Right hindlimb (tissue), 1 donor: ENCODE measurements at places on chromosomes 6 and 20.
A peak's percentile ranks its signal among the peaks of the same experiment; 100 is the strongest.

- peak; percentile 76 for DNase-seq
Measured at GRCh38 chr6:70282312-70282918, 20.5 kb downstream of the COL9A1 start.

GRCh38 chr6:131740161-131740560 lies 29.3 kb upstream of the CTAGE9 start:
- DNase-seq: no peak

DNA sequence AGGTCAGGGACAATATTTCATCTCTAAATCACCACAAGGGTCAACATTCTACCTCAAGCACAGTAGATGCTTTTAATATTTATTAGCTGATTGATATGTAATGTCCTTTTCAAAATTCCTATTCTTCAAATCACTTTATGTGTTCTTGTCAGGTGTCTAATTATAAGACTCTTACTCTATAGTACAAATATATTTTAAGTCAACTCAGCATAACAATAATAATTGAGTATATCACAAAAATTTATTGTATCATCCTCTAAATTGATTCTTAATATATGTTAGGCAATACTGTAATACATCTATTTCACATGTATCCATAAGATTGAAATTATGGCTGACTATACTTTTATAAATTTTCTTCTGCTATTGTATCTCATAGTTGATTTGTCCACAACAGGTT lies 423.9 kb downstream of the PKHD1 start:
- DNase-seq: no peak

DNA sequence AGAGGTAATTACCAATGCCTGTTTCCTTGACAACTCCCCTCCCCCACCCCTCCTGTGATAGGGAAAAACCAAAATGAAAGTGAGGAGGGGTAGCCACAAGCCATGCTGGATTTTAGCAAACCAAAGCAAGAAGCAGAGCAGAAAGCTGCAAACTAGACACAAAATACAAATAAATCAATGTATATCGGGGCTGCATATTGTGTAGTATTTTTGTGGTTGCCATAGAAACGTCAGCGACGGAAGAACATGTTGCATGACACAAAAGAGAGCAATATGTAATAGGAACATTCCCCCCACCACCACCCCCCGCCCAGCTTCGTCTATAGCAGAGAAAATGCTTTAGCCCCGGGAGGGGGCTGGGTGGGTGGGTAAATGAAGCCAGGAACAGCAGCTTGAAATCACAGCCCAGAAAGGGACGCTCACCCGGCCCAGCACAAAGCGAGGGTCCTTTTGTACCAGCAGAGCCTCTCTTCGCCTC lies 548 bp downstream of the AGPAT4 start:
- DNase-seq: peak; percentile 81

GRCh38 chr6:104414723-104415122 lies 445.0 kb downstream of the HACE1 start:
- no peak for DNase-seq

GRCh38 chr6:149231778-149232177 lies 85.7 kb upstream of the TAB2 start:
- DNase-seq: no peak

GRCh38 chr6:137467211-137467610 lies 27.0 kb downstream of the OLIG3 start:
- DNase-seq: no peak

DNA sequence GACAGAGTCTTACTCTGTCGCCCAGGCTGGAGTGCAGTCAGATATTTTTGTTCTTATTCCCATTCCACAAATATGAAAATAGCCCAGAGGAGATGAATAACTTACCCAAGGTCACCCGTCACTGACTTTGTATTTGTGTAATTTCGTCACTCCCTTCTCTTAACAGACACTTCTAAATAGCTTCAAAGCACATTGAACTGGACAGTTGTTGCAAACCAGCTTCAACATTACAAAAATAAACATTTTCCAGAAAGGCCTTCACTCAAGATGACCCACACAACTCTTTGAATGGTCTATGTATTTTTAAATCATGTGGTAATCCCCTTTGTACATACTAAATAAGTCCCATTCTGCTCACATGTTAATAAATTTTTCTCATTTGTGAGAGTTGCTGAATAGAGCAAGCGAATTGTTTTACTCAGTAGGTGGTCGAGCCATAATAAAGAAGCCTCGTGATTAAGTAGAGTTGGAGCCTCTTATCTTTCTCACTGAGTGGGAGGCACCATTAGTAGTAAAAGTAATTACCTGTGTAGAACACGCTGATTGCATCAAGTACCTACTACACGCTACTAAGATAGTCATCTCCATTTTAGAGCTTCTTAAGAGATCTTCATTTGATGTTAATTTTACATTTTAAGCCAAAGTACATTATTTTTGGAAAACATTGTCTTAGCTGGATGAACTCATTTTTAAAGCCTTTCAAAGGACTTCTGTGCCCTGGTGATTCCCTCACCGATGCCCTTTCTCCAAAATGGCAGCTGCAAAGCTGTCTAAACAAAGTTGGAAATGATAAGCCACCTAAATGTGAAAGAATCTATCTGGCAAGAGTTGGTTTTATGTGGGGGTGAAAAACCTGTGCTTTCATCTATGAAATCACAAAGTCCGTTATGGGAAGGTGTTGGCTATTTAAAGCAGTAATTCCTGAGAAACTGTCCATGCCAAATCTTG lies 110.0 kb downstream of the TSHZ2 start:
- no peak for DNase-seq

GRCh38 chr20:1524004-1524403 lies 32.8 kb upstream of the SIRPB2 start:
- no peak for DNase-seq

GRCh38 chr20:47796971-47797370 lies 11.7 kb upstream of the SULF2 start:
- DNase-seq: no peak

DNA sequence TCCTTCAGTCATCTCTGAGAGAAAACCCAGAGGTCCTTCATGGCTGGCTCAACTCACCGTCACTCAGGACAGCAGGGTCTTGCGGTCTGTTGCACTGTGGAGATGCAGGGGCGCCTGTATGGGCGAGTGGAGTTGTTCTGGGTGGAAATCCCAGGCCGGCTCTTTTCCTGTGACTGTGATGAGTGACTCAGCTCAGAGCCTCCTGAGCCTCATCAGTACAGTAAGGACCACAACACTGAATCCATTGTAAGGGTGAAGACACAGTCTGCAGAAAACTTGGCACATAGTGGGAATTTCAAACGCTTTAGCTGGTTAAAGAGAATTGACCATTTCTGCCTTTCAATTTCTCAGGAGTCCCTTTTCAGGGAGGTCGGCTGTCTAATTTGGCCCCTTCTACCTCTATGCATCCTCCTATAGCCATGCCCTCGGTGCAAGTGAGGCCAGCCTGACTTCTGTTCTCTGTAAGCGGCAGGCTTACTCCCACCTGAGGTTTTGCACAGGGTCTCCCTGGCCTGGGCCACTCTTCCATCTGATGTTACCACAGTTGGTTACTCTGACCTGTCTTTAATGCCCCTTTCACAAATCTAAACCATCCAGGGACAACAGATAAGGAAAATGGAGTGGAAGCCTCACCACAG lies 35.5 kb upstream of the TBXT start:
- no peak for DNase-seq

DNA sequence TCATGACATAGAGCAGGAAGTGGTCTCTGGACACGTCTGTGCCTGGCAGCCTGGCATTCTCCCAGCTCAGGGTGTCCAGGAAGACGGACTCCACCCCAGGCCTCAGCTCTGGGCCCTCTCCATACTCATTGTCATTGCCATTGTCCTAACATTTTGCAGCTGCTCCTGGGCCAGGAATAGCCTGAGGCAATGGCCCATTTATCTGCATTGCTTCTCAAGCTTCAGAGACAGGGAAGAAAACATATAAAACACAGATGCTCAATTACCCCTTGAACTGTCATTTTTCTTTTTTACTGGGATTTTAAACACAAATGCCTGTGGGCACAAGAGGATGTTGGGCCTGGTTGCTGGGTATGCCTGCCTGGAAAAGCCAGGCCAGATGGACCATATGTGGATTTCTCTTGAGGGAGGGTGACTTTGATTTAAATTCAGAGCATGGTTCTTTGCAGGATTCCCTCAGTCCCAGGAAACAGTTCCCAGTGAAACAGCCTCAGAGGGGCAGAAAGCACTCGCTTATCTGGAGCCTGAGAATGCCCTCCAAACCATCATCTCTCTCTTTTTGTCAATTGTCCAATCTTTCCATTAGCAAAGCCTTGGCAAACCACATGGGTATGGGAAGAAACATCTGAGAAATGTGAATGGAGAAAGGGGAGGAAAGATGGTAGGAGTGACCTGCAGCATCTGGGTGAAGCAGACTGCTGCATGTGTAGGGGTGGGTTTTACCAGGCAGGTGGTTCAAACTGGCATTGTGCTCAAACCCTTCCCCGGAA lies 17.9 kb downstream of the LAMP5 start:
- no peak for DNase-seq

- no peak for DNase-seq
Measured at GRCh38 chr6:105573138-105573537, 170.3 kb upstream of the PREP start.

- DNase-seq: no peak
Measured at GRCh38 chr6:124671324-124671723, 290.9 kb upstream of the RNF217 start.

GRCh38 chr6:69953491-69953890 lies 87.1 kb downstream of the COL19A1 start:
- peak; percentile 22 for DNase-seq

DNA sequence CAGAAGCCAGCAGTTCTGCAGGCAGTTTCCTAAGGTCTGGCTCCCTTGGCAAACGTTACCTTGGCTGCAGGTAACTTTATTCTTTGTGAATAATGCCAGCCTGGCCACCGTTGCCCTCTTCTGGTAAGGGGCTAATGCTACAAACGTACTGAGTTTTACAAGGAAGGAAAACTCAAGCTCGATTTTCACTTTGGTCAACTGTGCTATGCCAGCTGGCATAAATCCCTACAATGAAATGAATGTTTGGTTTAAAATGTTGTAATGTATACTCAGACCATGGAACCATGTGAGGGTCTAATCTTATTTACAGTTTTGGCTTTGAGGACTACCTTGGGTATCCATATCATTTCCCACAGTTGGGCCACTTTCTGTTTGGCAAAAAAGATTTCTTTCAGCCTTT lies 101.4 kb downstream of the SLX4IP start:
- DNase-seq: peak; percentile 33

- no peak for DNase-seq
Measured at GRCh38 chr20:62503401-62504178, 27.8 kb upstream of the GATA5 start.

DNA sequence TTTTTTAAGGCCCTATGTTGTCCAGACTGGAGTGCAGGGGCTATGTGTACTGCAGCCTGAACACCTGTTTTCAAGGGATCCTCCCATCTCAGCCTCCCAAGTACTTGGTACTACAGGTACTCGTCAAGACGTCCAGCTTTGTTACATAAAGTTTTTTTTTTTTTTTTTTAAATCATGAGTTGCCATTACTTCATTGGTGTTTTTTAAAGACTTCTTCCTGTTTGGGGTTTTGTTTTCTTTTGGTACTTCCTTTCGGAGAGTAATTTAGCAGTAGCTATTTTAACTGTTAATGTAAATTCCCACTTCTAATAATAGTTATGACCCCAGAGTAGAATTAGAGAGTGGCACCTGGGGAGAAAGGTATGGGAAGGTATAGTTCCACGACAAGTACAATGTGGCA lies 10.5 kb downstream of the ZNFX1 start:
- no peak for DNase-seq

DNA sequence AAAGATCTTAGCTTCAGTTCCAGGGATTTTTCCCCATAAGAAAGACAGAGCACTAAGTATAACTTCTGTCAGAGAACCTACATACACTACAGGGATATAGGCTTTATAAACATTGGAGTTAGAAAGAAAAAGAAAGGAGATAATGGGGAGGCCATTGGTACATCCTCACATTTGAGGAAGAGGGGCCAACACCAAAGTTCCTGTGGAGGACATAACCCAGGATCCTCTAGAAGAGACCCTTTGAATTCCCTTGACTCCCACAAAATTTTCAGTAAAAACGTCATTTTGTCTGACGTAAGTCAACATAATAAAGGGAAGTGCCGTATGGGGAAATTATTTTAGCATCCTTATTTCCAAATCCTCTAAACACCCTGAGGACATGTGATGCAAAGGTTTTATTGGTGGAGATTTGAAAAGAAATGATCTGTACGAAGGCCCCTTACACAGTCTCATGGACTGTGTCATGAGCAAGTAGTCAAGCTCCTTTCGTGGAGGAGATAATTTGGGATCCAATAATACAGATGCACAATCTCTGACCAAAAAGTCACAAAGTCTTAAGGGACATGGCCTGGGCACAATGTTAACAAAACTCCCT lies 33.2 kb downstream of the HLA-DRA start:
- DNase-seq: no peak

DNA sequence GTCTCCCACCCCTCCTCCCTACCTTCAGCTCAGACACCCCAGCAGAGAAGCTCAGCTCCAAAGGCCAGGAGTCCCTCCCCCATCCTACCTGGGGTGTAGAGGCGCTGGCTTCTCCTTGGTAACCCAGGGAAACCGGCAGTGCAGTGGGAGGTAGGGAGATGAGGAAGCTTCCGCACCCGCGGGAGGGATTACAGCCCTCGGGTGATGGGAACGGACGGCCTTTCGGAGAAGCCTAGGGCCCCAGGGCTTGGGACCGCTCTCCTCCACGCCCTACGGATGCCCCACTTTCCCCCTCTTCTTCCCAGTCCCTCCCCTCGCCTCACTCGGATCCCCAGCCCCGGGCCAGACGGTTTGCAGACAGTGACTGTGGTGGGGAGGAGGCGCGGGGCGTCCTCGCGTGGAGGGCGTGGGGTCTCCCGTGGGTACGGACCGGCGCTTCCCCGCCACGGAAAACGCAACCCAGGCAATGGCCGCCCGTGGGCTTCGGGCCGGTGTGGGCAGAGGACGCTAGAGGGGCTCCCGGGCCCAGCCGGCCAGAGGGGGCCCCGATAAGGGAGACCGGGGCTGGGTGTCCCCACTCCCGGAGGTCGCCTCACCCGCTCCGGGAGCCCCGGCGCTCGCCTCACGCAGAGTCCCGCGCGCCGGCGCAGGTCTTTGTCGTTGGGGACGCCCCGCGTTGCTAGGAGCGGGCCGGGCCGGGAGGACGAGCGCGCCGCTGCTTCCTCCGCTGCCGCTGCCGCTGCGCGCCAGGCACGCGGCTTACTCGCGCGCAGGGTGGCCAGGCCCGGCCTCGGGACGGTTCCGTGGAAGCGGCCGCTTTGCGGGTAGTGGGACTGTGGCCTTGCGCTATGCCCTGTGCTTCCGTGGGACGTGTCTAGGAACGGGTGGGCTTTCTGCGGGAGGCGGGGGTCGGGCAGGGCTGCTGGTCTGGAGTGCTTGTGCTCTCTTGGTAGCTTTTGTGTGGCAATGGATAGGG lies 15.8 kb downstream of the AARS2 start:
- peak; percentile 60 for DNase-seq

GRCh38 chr6:144690133-144690532 lies 405.0 kb downstream of the UTRN start:
- peak; percentile 79 for DNase-seq

DNA sequence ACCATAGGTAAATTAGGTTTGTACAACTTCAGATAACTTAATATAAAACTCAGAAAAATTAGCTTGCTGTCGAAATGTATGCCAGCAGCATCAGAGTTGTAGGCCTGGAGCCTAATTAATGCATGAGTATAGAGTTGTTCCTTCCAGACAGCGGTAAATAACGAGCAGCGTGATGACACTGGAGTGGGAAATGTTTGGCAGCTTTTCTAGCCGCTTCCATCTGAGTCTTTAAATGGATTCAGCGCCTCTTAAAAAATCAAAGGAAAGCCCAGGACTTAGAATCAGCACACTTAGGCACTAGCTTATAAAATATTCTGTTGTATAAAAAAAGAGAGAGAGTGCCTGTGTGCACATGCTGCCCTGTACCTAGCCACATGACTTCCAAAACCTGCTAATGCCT lies 43.7 kb upstream of the SYNJ2 start:
- DNase-seq: no peak
